ENCODE measurements at places on chromosomes 3 and 15.

GRCh38 chr3:61765157-61765876 is 203.9 kb downstream of the PTPRG start:
- no peak for DNase-seq

- DNase-seq: no peak
These were observed 121.1 kb downstream of the TPRG1 start for GRCh38 chr3:189292667-189293484.

DNA sequence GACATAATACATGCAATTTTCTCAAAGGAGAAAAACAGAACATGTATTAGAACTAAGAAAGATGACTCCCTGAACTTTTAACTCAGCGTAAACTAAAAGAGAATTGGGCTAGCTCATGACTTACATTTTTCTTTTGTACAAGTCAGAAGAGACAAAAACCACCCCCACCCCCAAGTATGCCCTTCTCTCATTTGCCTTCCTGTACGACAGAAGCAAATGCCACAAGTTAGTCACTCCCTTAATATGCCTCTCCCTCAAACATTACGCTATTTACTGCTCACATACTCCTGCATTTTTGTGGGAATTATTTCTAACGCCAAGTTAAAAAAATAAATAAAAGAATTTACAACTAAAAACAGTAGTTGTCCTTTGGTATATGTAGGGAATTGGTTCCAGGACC is 22.0 kb downstream of the CPEB1 start:
- no peak for DNase-seq

- no peak for DNase-seq
These were observed 104.5 kb downstream of the ECT2 start for GRCh38 chr3:172855037-172855436.

GRCh38 chr3:129266651-129267050 is 12.0 kb upstream of the HMCES start:
- no peak for DNase-seq

DNA sequence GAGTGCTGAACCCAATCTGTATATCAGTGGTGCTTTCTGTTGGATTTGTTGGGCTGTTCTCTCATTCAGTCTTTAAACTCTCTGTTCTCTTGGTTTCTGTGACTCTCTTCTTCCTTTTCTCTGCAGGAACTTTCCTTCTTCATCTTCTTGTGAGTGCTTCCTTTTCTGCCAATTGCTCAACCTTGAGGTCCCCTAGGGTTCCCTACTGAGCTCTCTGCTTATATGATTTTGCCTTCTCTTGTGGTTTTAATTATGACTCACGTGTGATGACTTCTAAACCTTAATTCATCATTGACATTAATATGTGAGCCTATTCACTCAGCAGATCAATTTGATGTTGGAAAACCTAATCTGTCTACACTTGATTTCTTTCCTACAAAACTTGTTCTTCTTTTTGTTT is 39.4 kb downstream of the MOBP start:
- no peak for DNase-seq

- no peak for DNase-seq
These were observed 47.8 kb upstream of the SLC24A5 start for GRCh38 chr15:48072941-48073340.

GRCh38 chr3:62318365-62318751 is 55.0 kb downstream of the FEZF2 start:
- no peak for DNase-seq

DNA sequence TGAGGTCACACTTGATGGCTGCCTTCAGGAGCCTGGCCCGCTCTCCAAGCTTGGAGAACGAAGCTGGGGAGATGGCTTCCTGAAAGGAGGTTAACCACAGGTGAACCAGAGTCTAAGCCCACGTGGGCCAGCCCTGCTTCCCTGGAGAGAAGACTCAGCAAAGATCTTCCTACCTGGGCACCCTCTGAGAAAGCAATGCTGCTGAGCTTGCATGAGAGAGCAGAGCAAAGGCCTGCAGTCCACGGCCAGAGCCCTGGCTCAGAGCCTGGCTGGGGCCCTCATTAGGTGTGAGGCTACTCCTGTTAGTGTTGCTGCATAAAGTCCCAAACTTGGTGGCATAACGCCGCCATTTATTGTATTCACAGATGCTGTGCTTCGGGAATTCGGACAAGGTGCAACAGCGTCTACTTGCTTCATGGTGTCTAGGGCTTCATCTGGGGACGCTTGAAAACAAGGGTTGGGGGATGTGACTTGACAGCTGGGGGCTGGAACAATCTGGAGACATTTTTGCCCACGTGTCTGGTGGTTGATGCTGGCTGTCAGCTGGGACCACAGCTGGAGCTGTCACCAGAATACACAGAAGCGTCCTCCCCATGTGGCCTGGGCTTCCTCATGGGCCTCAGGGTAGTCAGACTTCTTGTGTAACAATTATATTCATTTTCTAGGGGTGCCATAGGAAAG is 87.9 kb upstream of the MEF2A start:
- no peak for DNase-seq

- no peak for DNase-seq
These were observed 18.3 kb downstream of the MYZAP start for GRCh38 chr15:57609805-57610529.

GRCh38 chr3:9175421-9175820 is 74.0 kb downstream of the SRGAP3 start:
- no peak for DNase-seq

Data from stimulated activated CD8-positive, alpha-beta memory T cell treated with anti-CD3 and anti-CD28 coated beads, Interleukin-7, amount 100 ng/mL, for 48 hours (primary cell).